ENCODE measurements at places on chromosomes 16 and 17.

- DNase-seq: peak; percentile 76
Observed at GRCh38 chr17:57541472-57542394, 203.4 kb downstream of the CCDC182 start.

GRCh38 chr16:53768593-53768992 is 64.6 kb downstream of the FTO start:
- DNase-seq: no peak

- DNase-seq: no peak
Observed at GRCh38 chr17:8371786-8372185, 4.7 kb downstream of the KRABD2 start.

DNA sequence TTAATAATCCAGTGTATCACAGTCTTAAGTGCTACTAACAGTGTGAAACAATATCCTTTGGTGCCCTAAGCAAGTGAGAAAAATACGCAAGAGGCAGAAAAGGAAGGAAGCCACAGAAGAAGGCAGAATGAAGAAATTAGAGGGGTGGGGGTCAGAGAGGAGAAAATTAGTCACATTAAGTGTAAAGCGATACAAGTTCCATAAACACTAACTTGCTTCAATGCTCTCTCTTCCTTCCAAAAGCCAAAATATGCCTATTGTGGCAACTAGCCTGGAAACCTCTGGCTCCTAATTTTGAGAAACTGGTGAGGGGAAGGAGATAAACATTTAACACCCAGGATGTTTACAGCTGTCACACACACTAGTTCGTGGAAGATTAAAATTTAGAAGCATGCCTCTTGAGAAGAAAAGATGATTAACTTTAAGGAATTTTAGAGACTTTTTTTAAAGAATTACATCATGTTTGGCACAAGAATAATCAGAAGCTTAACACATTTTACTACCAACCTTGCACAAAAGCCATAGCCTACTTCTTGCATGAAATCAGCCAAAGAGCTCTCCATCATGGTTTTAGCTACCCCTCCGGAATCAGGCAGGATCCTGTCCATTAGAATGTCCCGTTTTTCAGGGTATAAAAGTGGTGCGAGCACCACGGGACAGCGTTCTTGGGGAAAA is 44.7 kb downstream of the CNOT1 start:
- no peak for DNase-seq

DNA sequence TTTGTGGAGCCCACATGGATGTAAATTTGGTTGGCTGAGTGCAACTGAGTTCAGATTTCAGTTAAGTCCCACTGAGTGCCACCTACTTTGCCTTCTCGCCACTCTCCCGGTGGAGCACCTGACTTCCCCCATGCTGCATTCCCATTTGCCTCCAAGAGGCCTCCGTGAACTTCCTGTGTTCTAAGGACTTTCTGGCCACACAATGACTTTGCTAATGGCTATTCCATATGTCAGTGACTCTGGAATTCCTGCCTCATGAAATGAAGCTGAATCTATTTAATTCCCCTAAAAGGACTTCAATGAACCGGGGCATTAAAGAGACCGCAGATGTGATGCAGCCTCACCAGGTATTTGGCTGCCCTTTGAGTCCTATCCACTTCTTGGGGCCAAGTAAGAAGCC is 29.9 kb downstream of the ABCC12 start:
- no peak for DNase-seq

DNA sequence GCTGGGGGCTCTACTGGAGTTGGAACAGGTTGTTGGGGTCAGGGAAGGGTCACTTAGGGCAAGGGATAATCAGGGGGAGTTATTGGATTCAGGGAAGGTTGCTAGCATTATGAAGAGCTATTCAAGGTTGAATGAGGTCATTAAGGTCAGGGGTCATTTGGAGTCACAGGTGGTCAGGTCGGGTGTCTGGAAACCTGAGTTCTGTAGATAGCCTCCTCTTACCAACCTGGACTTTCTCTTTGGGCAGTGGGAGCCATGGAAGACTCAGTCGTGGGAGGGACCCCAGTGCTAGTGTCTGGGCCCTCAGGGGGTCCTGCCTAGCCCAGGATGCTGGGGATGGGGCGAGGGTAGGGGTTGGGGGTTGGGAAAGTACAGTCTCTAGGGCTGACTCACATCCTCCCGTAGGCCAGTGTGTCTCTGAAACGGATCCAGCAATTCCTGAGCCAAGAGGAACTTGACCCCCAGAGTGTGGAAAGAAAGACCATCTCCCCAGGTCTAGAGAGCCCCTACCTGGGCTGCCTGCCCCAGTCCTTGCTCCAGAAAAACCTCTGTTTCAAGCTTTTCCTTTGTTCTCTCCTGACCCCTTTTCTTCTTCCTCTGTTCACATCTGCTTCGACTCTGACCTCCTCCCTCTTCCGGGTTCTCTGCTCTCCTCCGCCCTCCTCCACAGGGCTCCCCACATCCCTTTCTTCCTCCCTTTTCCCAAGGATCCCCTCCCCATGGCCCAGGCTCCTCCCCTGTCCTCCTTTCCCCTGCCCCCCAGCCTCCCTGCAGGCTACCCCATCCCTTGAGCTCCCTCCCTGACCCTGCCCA is 33.5 kb downstream of the ABCC3 start:
- DNase-seq: no peak

DNA sequence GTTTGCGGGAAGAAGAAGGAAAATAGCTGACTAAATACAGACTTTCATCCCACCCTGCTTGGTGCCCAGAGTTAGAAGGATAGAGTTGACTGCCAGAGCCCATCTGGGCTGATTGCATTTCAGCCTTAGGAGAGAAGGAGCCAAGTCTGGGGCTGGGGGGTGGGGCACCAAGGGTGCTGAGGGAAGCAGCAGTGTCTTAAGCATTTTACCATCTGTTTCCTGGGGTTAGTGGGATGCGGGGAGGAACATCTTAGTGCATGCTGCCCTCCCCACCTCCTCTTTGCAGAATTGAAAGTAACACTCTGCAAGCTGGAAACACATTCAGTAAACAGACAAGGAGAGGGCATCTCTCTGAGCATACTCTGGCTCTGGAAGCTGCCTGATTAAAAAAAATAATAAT is 1.5 kb upstream of the ARL5C start:
- DNase-seq: no peak

GRCh38 chr17:48472411-48473281 is 42.6 kb upstream of the SKAP1 start:
- no peak for DNase-seq

DNA sequence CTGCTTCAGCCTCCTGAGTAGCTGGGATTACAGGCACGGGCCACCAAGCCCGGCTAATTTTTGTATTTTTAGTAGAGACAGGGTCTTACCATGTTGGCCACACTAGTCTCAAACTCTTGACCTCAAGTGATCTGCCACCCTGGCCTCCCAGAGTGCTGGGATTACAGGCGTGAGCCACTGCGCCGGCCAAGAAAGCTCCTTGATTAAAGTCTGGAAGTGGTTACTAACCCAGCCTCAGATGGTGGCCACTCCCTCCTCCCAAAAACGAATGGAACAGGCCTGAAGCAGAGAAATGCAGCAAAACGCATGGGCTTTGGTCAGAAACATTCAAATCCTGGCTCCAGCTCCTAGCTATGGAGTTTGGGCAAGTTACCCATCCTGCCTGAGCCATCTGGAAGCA is 11.3 kb downstream of the FKBP10 start:
- no peak for DNase-seq

DNA sequence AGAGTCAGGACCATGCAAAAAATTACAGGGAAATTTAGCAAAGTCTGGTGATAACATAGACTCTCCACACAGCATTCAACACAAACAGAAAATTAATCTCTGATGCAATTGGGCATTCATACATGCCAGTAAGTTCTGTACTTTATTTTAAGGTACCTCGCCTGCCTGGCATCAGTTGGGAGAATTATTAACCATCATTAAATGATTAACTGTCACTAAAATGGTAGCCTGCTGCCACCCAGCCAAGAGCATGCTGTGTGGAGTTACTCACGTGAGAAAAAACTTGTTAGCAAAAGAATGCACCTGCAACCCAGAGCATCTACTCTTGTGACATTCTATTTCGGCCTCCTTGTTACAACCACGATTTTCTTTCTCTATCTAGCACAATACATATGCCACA is 117.2 kb downstream of the GRIN2A start:
- DNase-seq: no peak

DNA sequence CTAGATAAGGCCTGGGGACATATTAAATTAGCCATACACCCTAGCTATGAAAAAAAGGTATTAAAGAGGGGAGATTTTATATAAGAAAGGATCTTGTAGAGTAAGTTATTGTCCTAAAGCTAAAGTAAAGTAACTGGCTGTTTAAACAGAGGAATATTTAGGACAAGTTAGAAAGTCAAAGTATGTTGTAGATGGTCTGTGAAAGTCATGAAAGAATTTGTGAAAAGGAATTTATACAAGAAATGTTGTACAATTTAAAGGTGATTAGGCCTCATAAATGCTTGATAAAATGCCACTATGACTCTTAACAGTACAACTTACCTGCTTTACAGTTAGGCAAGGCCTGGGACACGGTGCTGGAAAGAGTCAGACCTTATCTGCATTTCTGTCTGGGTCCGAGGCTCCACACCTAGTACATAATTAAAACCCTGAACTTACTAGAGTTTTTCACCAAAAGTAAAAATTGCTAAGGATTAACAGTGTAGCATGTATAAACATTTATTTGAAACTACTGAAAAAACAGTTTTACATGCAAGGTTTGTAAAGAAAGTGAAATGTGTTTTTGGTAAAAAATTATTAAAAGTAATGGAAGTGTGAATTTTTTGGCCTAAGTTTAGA is 445.3 kb upstream of the TOM1L1 start:
- no peak for DNase-seq

DNA sequence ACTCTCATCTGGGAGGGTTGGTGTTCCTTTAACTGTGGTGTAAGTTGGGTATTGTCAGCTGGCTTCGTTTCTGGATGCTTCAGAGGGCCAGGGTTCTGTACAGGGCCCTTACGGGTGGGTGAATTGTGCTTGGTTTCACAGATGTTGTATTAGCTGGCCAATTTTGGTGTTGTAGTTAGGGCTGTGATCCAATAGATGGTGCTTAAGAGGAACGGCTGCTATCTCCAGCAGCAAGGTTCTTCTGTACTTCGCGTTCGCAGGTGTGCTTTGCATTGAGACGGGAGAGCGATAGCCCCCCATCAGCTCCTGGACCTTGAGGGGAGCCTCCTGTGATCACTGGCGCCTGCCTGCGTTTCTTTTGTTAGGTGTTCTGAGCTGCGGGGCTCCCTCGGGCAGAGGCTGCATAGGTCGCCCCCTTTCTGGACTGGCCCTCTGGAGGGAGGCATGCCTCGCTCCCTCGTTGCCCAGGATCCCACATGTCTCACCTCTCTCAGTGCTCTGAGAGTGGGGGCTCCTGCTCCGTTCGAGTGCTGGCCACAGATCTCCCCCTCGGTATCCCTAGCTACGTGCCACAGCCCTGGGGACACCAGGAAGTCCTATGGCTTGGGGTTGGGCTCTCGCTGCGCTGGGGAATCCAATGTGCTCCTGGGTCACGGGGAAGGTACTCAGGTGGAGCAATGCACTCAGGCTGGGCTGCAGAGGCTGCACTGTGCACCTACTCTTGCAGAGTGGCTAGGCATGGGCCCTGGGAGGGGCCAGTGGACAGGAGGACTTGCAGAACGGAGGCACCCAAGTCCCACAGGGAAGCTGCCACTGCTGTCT is 837 bp upstream of the PRDM7 start:
- peak; percentile 14 for DNase-seq

DNA sequence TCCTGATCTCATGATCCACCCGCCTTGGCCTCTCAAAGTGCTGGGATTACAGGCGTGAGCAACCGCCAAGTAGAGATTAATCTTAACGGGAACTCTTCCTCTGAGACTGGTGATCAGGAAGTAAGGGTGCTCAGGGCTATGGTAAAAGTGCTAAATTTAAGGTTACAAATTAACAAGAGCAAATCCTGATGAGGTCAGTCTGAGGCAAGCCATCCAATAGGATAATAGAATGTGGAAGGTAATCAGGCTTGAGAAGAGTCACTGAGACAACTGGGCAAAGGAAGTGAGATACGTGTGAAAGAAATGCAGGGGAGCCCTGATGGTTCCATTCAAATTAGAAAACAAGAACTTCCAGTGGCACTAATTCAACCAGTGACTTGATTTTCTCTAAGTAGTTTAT is 69.1 kb downstream of the CACNG1 start:
- no peak for DNase-seq
